ENCODE measurements at places on chromosomes 7 and 10.

DNA sequence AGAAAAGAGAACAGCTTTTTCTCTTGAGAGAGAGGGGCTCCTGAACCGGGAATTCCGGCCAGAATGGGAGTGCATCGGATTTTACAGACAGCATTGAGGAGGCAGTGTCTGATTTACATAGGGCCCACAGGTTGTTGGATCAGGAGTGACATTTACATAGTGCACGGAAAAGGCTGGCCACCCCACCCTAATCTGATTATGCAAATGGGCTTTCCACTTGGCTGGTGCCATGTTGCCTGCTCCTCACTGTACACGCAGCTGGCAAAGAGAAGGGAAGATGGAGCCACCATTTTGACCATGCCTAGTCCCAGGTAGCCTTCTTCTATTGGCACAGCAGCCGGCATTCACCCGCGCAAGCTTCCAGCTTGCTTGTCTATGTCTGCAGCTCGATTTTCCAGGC is 77.5 kb upstream of the FAM171A1 start:
- DNase-seq = no peak

GRCh38 chr7:6218329-6218728 is 54.1 kb downstream of the CYTH3 start:
- DNase-seq = no peak

GRCh38 chr7:44278451-44279161 is 46.8 kb downstream of the CAMK2B start:
- DNase-seq = peak; percentile 72

- DNase-seq = peak; percentile 35
Measured at GRCh38 chr10:72812753-72813430, 80.6 kb upstream of the OIT3 start.

DNA sequence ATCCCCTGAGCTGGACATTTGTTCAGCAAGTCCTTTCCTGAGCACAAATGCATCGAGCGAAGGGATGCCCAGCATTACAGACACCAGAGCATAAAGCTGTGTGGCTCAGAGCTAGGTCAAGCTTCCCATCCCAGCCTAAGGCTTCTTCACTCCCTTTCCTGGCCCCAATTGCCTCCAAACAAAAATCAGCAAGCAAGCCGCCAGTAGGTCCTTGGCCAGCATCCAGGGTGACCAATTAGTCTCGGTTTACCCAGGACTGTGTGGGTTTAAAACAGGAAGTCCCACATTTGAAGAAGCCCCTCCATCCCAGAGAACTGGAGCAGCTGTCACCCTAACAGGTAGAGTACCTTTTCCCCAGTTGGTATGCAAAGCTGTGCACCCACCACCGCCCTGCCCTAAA is 51.2 kb downstream of the PRKAG2 start:
- no peak for DNase-seq

- DNase-seq = no peak
Measured at GRCh38 chr7:89770161-89770560, 384.1 kb upstream of the STEAP1 start.

DNA sequence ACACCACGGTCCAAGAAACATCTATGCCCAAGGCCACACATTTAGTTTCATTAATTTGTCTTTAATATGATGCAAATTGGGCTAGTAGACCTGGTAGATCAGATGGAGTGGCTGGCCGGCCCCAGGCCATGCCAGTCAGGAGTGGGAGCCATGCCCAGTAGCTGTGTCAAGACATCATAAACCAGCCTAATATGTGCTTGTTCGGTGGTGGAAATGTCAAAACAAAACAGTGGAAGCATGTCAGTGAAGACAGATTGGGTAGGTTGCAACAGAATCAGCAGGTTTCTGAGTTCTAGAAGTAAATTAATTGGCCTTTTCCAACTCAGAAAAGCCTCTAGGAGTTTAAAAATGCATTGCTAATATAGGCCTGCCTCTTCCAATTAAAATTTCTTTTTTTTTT is 124.7 kb downstream of the NRP1 start:
- DNase-seq = no peak

DNA sequence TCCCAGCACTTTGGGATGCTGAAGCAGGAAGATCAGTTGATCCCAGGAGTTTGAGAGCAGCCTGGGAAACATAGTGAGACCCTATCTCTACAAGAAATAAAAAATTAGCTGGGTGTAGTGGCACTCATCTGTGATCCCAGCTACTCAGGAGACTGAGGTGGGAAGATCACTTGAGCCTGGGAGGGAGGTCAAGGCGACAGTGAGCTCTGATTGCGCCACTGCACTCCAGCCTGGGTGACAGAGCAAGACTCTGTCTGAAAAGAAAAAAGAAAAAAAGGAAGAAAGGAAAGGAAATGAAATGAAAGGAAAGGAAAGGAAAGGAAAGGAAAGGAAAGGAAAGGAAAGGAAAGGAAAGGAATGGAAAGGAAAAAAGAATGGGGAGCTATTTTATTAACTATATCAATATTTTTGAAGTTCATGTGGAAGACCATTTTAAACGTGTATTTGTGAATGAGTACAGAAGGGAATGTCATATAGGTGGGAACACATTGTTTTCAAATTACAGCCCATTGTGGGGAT is 7.1 kb upstream of the IFIT2 start:
- no peak for DNase-seq

GRCh38 chr7:131586759-131587158 is 30.3 kb upstream of the PODXL start:
- no peak for DNase-seq

DNA sequence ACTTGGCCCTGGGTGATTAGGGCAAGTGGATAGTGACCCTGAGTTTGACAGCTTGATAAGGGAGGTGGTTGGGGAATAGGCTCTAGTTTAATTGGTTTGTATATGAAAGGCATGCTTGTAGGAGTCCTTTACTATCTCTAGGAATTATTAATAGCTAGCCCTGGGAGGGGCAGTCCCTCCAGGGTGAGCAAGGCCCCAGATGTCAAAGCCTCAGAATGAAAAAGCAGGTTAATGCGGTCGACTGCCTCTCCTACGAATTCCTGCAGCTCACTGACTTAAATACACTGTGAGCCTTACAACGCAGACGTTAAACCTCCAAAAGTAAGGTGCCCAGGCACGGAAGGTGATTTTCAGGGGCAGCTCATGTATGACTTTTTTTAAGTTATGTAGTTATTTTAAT is 5.2 kb upstream of the BTBD16 start:
- no peak for DNase-seq

DNA sequence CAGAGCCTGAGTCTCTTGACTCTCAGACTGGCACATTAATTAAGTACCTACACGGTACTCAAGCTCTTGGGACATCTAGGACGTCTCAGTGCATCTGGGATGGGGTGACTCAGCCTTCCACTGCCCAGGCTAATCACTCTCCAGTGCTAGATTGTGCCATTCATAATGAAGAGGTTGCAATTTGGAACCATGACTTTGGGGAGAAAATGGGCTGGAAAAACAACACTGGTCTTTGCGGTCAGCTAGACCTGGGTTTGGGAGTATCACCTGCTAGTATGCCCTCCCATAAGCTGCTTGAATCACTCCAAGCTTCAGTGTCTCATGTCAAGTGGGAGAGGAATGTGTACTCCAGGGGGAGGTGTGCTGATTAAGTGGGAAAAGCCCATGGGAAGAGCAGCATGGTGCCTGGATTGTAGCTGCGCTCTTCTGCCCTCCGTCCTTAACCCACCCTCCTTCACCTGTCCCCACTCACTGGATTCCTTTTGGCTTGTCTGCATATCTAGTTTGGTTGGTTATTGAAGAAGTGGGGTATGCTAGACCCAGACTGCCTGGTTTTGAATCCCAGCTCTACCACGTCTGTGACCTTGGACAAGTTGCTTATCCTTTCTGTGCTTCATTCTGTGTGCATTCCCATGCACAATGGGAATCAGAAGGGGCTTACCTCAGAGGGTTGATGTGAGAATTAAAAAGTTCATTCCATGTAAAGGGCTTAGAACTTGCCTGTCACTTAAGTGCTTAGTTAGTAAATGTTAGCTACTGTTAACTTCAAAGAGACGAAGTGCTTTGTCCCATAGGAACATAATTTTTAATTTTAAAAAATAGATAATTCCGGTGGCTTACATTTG is 3.8 kb downstream of the NFE2L3 start:
- peak; percentile 32 for DNase-seq

GRCh38 chr7:30660331-30661255 is 21.7 kb downstream of the CRHR2 start:
- no peak for DNase-seq

GRCh38 chr7:64879086-64879730 is 23.9 kb upstream of the ZNF273 start:
- peak; percentile 2 for DNase-seq

DNA sequence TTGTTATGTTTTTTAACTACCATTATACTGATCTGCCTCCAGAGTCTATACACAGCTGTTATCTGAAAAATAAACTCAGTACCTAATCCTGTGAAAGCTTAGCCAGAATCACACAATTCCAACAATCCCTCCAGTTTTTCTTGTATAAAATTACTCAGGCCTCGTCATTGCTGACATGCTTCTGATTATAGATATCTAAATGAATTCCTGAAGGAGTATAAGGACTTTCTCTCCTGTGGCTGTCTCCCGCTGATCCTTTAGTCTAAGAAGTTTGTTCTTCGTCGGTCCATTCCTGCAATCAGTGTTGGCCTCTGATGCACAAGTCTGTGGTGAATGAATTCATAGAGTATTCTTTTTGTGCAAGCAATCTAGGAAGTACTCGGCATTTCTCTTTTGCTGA is 288.9 kb upstream of the SEMA3C start:
- no peak for DNase-seq

- no peak for DNase-seq
Measured at GRCh38 chr7:43856996-43857395, 12.3 kb downstream of the MRPS24 start.

DNA sequence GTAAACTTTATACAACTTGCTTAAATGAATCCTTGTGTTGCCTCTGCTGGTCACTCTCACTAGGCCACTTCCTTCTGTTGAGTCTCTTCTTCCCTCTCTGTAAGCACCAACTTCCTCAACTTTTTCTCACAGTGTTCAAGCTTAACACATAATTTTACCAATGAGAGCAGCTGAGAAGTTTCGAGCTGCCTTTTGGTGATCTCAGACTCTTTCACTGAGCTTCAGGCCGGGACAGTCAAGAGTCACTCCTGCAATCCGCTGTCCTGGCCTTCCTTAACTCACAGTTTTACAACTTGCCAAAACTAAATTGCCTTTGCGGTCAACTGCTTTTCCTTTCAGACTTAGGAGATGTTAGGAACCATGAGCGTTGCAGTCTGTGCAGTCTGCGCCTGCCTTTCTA is 47.4 kb downstream of the PRPF18 start:
- no peak for DNase-seq

DNA sequence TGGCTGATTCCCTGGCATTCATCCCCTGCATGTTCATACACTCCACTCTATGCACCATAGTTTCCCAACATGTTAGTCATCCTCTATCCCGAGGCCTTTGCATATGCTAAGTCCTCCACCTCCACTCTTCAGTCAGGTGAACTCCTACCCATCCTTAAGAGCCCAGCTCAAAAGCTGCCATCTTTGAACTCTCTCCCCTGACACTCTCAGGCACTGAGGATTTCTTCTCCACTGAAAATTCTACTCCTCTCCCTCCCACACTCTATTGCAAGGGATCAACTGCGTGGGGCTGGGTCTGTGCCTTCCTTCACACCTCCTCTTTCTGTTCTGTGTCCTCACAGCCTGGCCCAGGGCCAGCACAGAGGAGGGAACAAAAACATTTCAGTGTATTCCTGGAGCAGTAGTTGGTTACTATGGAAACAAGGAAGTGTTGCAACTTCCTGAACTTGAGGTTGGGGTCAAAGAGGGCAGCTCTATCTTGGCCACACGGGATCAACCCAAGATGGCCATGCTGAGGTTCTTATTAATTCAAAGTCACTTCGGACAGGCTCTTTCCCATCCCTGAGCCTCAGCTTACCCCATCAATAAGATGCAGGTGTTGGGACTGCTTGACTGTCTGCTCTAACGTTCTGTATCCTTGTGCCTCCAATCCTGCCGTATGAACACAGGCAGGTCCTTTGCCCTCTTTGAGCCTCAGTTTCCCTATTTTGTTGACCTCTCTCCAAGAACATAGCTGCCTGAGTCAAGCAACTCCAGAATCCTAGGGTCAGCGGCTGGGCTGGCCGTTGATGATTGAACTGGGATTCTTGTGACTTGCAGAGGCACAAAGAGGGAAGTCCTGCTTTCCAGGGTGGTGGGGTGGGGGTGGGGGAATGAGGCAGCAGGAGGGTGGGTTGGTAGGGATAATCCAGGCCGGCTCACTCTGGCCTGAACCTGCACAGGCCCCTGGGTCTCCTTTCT is 15.5 kb downstream of the ZMIZ1 start:
- DNase-seq = peak; percentile 87

DNA sequence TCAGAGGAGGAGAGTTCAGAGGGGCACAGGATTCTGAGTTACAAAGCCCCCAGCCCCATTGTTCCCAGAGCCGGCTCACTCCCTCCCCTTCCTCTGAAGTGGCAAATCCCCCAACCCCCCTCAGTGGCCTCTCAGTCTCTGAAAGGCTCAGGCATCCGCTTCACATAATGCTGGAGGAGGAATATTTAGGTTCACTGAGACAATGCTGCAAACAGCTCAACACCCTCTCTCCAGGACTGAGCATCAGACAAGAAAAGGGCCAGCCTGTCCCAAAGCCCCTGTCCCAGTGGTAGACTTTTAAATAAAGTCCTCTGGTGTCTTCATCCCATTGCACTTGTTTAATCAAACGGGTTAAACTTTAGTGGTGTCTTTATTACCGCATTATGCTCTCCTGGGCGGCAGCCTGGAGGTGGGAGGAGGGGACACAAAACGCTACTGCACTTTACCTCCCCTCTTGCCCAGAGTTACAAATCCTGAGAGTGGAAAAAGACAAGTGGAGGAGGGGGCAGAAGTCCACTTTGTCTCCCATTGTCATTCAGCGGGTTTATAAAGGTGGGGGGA is 257.9 kb downstream of the FGFR2 start:
- DNase-seq = no peak

DNA sequence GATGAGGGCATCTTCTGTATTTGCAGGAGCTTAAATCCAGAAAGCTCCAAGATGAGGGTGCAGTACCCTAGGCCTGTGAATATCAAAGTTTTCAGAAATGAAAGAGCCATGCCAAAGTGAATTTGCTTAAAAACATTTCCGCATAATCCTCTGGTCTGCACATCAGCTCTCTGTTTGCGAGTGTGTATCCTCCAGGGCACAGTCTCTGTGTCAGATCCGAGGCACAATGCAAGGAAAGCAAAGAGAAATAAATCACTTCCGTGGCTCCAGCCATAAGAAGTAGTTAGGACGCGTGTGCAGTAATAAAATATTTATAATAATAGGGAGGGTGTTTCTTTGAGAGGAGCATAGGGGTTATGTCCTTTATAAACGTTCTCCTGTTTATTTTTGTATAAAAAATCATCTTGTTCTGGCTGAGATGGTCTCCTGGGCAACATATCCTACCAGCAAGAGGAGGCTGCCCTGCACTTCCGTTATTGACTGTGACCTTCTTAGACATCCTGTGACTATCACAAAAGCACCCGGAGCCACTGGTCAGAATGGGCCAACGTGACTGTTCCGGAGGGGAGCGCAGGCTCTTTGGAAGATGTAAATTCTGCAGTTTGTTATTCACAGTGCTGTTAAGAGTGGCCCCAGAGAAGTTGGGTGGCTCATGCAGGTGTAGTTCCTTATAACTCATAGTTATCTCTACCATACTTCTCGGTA is 667.6 kb upstream of the FOXK1 start:
- DNase-seq = no peak

Measured in hepatic stellate cell (primary cell).